Pericardium fibroblast (primary cell): ENCODE measurements at places on chromosomes 2 and 18. TPM values are rescaled to one million over a fixed set of nuclear protein-coding genes. Genes with fewer than 3 reads are reported as not detected.

Gene GYPC
- 222 and 267 TPM in 2 replicates for total RNA-seq

Gene KCNE4
- total RNA-seq = 14.1 and 21.5 TPM in 2 replicates

Gene PKP4
- 7.3 and 16.9 TPM in 2 replicates for total RNA-seq

Gene RGPD5
- 7.0 and 9.1 TPM in 2 replicates for total RNA-seq

Gene SCN1A
- not detected in 2 replicates for total RNA-seq

Gene TMX3
- total RNA-seq = 33.4 and 47.8 TPM in 2 replicates

Gene ASTL
- not detected in 2 replicates for total RNA-seq

Gene BCL11A
- 0.12 and 1.3 TPM in 2 replicates for total RNA-seq

Gene IL36RN
- total RNA-seq = not detected in 2 replicates

Gene IMP4
- 71.8 and 94.4 TPM in 2 replicates for total RNA-seq

Gene EPHA4
- 18.6 and 21.3 TPM in 2 replicates for total RNA-seq

Gene CTAGE1
- under 0.01 TPM in 1 of 2 replicates, not detected in the other for total RNA-seq

Gene FLACC1
- total RNA-seq = not detected in 2 replicates

Gene IMPACT
- 17.4 and 27.2 TPM in 2 replicates for total RNA-seq

Gene ITM2C
- total RNA-seq = 127 and 220 TPM in 2 replicates

Gene LIMS2
- total RNA-seq = 7.9 and 55.2 TPM in 2 replicates

Gene SLC4A3
- 3.4 and 9.3 TPM in 2 replicates for total RNA-seq

Gene MOCOS
- total RNA-seq = 3.1 and 3.2 TPM in 2 replicates

Gene MRPL19
- 28.5 and 28.9 TPM in 2 replicates for total RNA-seq

Gene SOWAHC
- 9.7 and 14.2 TPM in 2 replicates for total RNA-seq
